Omental fat pad (tissue), 4 donors: ENCODE measurements at places on chromosomes 7 and 10. TPM values are rescaled to one million over a fixed set of nuclear protein-coding genes. Genes with fewer than 3 reads are reported as not detected.

DNA sequence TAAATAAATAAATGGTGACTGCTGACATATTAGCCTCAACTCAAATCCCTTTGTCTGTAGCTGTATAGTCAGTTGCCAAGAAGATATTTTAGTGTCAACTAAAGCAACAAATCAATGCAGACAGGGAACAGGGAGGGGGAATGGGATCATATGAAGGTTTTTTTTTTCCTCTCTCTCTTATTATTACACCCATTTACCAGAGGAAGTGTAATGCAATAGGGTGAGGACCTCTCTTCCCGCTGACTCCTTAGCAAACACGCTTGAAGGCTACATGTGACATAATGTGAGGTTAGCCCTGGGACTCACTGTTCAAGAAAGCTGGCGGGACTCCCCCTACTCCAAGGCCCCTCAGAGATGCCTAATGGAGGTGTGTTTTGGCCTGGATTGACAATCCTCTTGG lies 88.2 kb downstream of the CHRM2 start:
- DNase-seq: no peak

- peak; percentile 76 for DNase-seq
Observed at GRCh38 chr7:35694784-35695472, at the start of gene HERPUD2. Gene HERPUD2 (minus strand): TSS chr7:35695135. CDS start chr7:35694330, 805 bp downstream.

DNA sequence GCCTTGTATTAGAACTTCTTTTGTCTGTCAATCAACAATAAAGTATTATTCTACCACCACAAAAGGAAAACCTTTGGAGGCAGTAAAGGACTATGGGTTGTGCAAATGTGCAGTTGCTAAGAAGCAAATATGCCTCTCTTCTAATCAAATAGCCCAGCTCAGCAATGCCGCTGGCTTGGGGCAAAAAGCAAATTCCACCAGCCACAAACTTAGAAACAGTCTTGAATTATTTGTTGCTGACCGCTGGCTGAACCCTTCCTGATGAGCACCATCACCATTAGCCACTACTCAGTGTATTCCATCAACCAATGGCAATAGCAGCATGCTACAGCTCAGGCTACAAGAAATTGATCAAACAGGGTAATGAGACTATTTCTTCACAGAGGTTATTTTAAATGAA lies 51.0 kb downstream of the SKAP2 start:
- no peak for DNase-seq

DNA sequence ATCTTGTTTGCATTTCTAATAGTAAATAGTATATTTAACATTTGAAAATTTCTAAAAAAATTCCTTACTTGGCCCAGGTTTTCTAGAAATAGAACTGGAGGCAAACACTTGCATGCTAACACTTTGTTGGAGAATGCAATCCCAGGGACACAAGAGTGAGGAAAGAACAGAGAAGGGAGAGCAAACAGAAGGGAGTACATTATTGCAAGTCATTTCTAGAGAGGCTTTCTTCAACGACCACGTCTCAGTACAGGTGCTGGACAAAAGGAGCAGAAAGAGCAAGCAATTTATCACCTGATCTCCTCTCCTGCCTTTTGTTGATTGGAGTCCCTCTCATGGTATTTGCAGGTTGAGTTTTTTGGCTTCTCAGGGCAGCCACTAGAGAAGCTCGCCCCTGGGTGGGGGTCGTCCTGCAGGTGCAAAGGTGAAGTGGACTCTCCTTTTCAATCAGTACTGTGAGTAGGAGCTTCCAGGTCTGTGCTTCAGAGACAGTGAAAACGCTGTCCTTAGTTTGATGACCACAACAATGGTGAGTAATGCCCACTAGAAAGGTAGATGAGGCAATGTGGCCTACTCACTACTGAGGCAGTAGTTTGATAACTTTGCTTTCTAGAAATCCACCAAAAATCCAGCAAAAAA lies 5.2 kb downstream of the CPED1 start:
- no peak for DNase-seq

DNA sequence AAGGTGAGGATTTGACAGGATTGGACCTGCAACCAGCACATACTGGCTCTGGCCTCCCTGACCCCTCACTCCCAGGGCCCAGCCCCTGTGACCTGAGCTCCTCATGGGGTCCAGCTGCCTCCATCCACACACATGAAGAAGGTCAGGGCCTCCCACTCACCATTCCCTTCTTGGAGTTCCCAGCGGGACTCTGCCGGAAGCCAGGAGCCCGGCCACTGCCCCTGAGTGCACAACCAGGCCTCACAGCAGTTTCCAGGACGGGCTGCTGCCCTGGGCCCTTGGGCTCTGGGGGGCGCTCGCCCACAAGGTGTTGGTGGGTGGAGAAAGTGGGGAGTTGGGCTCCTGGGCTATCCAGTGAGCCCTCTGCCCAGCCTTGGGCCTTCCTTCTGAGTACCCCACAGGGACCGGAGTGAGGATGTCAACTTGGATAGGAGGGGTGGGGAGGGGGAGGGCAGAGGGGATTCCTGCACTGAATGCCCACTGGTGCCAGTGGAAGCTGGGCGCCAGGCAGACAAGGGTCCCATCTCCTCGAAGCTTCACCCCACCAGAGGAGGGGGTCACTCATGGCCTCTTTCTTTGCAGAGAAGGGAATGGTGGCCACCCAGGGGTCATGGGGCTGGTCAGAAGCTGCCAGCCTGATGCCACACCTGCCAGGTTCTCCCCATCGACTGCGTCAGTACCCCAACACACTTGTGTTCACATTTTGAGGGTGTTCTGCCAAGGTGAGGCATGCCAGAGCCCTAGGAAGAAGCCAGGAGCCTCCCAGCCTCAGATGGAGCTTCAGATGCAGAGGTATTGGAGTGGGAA lies 115.3 kb downstream of the PTPN20 start:
- DNase-seq: no peak

DNA sequence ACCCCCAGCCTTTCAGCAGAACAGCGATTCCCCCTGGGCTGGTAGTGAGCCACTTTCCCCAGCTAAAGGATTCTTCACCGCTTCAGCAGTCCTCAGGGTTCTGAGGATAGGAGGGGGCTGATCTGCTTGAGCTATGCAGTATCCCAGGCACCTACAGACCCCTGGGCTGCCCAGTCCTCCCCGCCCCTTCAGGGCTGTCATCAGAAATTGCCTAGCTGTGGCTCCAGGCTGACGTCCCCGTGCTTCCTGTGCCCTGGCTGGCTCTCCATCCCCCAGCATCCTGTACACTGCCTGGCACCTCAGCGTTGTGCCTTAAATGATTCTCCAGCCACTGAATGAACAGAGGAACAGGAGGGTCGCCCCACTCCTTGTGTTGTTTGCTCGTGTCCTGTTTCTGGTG lies 38.4 kb upstream of the CDH23 start:
- no peak for DNase-seq

Gene NEUROG3
- not detected for total RNA-seq

Gene UNCX
- total RNA-seq: not detected

Gene HOXA11
- total RNA-seq: not detected

Gene FGL2
- total RNA-seq: 53.6 TPM

Gene CRHR2
- total RNA-seq: not detected
